ENCODE measurements at places on chromosomes 7 and 10. TPM values are rescaled to one million over a fixed set of nuclear protein-coding genes. Genes with fewer than 3 reads are reported as not detected.
A peak's percentile ranks its signal among the peaks of the same experiment; 100 is the strongest.

GRCh38 chr10:52951824-52952223 is 179.2 kb upstream of the MBL2 start:
- peak; percentile 97 for ATAC-seq

- no peak for ATAC-seq
Observed at GRCh38 chr7:114342431-114343179, 72.0 kb upstream of the FOXP2 start.

DNA sequence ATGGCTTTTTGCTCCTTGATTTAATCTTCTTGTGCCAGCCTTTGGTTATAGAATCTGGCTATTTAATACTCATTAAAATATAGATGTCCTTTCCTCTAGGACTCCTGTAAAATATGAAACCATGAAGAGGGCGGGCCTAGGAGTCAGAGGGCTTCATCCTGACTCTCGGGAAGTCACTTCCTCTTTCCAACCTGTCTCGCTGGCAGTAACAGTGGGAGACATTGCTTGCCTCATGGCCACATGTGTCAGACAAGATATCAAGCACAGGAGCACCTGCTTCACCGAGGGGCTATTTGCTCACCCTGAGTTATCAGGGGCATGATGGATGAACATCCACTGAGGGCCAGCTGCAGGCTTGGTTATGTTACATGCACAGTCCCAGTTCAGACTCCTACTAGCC is 31.0 kb downstream of the SLIT1 start:
- ATAC-seq = peak; percentile 42

DNA sequence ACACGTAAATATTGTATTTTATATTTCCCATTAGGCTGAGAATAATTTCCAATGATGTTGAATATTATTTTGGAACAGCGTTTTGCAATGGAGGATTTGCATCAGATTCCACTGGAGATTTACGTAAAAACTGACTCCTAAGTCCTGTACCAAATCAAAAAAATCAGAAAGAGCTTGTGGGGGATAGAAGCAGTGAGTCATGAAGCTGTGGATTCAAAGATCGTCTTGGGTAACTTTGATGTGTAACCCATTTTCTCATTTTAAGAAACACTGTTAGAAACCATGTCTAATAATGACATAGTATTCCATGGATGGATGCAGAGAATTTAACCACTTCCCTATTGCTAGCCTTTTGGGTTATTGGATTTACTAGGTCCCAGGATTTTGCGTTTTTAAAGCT is 158.6 kb downstream of the INHBA start:
- ATAC-seq = no peak

- ATAC-seq = no peak
Observed at GRCh38 chr10:3720228-3721019, 64.6 kb downstream of the KLF6 start.

BTBD16 gene
- total RNA-seq = 0.27 TPM
